ENCODE measurements at places on chromosomes 2 and 18.

DNA sequence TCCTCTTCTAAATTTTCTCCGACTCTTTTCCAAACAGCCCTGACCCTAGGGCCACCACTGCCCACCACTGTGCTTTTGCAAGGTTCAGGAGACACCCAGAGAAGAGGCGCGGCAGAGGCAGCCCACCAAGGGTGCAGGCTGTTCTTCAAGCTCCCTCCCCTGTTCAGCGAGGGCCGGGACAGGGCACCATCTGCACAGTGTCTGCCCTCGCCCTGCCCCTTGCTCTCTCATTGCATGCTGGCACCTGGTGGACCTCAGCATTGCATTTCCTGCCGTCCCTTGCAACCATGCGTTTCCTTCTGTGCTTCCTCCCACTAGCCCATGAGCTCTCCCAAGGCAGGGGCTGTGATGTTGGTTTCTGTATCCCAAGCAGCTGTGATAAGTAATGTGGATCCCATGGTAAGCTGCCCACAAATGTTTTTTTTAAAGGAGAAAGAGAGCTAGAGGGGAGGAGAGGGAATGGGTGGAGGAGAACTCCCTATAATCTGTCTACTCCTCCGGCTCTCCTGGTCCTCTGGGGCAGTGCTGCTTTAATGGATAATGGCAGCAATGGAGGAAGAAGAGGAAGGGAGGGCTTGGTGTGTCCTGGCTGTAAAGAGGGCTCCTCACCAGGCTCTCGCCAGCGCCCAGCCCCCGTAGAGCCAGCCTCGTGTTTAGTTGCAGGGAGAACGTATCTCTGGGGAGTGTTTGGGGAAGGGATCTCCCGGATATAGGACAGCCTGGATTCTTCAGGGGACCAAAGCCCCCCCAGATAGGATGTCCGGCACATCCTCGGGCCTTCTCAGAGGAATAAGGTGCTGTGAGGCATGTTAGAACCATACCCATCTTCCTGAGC lies 15.6 kb upstream of the YWHAQ start:
- no peak for DNase-seq

DNA sequence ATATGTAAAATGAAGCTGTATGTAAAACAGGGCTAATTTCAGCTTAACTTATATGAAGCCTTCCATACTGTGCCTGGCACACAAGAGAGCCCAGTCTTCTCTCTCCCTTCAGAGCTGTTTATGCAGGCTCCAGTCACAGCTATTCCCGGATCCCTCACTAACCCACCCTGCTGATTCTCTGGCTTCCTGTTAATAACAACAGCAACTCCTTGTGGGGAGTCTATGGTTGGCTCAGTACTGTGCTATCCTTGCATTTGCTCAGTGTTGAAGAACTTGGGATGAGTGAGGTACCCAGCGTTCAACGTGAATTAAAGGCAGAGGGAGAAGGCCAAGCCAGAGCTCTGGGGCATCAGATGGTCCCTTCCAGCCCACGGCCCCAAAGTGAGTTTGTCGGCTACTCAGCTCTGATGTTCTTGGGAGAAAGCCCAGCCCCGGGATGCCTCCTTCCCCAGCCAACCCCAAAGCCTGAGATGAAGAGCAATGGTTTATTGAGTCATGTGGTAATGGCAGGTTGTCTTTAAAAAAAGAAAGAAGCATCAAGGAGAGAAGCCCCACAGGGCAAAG lies 43.2 kb downstream of the PSD4 start:
- no peak for DNase-seq

DNA sequence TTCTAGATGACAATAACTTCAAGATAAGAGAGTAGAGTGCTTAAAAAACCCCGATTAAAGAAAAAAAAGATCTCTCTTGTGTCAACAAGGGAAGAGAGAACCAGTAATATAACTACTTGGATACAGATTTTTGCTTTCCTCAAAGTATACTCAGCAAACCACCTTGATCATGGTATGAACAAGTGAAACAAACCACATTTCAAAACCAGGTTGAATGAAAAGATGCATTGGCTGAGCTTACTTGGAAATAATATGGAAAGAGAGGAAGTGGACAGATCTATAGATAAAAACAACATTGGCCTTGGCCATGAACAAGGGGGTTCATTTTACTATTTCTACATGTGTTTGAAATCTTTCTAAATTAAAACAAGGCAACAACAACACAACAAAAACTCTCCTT lies 50.1 kb downstream of the ATP8B1 start:
- no peak for DNase-seq

GRCh38 chr2:224448236-224448635 lies 46.3 kb upstream of the FAM124B start:
- DNase-seq: no peak

DNA sequence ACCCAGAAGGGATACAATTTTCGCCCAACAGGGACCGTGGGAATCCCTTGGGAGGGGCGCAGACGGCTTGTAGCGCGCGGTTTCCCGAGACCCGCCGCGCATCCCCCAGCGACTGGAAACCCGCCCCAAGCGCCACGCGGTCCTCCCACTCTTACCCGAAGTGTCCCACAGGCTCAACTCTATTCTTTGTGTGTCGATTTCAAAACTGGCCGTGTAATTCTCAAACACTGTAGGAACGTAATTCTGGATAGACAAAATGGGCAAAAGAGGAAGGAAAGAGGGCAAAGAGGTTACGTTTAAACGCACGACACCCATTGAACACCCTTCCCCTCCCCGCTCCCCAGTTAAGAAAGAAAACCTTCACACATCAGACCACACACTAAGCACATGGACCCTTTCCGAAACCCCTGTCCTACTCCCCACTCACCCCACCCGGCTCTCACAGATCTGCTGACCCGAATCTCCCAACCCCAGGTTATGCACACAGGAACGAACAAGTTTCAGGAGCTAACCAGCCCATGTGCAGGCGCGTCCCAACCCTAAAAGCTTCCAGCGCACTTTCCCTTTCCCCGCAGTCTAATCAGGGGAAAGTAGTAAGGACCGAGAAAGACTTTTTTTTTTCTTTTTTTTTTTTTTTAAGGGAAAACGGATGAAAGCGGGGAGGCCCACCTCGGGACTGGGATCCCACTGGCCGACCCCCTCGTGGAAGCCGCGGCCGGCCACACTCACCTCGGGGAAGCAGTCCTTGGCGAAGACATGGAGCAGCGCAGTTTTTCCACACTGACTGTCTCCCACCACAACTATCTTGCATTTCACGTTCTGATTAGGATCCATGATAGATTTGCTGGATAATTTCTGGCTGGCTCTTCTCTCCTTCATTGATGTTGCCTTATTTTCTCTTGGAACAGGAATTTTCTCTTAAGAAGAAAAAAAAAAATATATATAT lies 655 bp downstream of the RND3 start:
- no peak for DNase-seq

- DNase-seq: no peak
These were observed 177.2 kb downstream of the NEDD4L start for GRCh38 chr18:58221060-58221725.

DNA sequence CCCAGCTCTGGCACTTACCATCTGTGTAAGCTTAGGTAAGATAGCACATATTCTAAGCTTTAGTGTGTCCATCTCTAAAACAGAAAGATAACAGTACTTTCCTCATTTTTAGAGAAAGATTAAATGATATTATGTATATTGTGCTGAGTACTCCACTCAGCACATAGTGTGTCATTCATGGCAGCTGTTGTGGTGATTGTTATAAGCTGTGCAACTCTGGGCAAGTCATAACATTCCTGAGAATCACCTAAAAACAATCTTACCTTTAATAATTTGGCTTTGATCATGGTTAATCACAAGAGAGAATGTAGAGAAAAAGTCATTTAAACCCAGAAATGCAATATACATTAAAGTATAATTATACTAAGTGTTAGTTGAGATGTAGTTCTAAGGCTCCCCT lies 391.5 kb downstream of the GALNT13 start:
- no peak for DNase-seq

- DNase-seq: no peak
These were observed 76.9 kb downstream of the CLHC1 start for GRCh38 chr2:55155206-55155605.

- no peak for DNase-seq
These were observed 74.4 kb downstream of the UBE2E3 start for GRCh38 chr2:181054843-181055242.

DNA sequence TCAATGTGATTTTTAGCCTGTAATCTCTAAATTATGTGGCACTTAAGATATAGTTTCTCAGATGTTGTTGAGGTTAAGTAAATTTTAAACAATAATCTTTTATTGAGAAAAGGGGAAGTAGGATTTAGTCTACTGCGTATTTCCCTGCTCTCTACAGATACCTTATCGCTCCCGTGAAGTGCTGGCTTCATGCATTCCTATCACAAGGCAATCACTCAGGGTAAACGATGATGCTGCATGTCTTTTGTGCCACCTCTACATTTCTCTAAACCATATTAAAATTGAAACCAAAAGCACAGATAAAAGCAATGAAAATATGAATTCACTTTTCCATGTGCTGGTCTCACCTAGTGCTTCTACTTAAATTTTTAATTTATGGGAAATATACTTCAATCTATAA lies 14.4 kb upstream of the RPE start:
- DNase-seq: no peak

GRCh38 chr2:237552908-237553307 lies 13.5 kb upstream of the PRLH start:
- DNase-seq: no peak

GRCh38 chr2:192288295-192288694 lies 93.6 kb upstream of the TMEFF2 start:
- no peak for DNase-seq

DNA sequence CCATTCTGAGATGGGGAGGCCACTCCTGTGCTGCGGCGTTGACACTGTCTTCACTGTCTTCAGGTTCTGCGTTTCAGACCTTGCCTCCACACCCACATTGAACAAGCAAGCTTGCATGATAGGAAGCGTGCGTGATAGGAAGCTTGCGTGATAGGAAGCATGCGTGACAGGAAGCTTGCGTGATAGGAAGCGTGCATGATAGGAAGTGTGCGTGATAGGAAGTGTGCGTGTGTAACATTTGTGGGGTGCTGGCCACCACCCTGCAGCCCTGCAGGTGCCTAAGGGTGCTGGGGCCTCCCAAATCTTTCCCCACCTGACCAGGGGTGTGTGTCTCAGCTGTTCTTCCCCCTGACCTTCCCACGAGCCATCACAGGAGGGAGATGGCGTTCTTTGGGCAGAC lies 25.3 kb downstream of the TSHZ1 start:
- DNase-seq: no peak

GRCh38 chr18:42901161-42901560 lies 214.3 kb downstream of the RIT2 start:
- DNase-seq: no peak

- no peak for DNase-seq
These were observed 38.3 kb upstream of the ANKRD44 start for GRCh38 chr2:197348721-197349360.

DNA sequence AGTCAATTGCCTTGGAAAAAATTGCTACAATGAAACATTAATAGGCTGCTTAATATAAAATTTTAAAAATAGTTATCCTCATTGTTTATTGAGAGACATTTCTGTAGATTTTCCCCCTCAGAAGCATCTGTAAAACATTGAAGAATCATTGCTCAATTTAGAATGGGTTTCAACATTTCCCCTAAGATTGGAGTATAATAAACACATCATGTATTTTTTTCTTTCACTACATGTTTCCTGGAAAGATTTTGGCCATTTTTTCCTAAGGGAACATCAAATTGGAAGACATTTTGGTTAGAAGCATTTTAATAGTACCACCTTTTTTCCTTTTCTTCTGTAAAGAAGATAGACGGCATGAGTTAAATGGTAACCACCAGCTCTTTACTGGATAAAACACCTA lies 443.2 kb upstream of the SPHKAP start:
- DNase-seq: no peak

DNA sequence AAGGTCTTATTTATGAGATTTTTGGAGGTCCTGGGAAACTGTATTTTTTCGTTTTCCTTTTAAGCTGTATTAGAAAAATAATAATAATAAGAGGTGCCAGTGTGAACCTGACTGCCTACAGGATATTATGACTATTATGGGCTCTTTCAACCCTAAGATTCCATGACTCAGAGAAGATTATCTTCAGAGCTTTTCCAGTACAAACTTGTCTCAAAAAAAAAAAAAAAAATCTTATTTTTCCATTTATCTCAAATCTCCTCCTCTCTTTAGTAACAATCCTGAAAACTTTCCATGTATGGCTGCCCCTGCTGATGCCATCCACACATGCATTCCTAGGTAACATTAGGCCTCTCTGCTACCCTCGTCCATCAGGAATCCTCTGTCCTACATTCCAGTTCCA lies 36.7 kb upstream of the RPE start:
- no peak for DNase-seq

DNA sequence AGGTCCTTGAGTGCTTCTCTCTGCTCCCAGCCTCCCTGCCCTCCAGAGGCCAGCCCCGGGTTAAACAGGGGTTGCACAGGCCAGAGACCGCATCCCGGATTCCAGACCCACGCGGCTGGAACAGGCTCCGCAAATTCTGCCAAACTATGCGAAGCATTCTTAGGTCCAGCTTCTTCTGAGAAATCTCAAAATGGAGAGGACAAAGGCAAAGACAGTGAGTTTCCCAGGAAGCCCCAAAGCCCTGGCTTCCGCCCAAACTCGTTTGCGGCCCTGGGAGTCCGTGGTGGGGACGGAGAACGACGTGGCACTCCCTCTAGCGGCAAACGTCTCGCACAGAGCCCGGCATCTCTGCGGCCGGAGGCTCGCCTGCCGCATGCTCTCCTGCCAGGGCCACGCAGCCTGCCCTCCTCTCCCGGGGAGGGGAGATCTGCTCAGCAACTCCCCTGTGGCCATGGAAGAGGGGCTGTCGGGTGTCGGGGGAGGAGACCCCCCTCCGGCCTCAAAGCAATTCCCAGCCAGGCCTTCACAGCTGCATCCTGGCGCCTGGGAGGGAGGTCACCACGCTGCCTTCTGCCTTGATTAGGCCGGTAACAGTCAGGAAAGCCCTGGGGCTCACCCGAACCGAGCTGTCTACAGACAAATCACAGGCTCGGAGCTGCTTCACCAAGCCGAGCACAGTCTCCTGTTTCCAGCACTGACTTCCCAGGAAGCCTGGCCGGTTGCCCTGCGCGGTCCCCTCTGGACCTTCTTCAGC lies 33.4 kb upstream of the KLHL29 start:
- no peak for DNase-seq

DNA sequence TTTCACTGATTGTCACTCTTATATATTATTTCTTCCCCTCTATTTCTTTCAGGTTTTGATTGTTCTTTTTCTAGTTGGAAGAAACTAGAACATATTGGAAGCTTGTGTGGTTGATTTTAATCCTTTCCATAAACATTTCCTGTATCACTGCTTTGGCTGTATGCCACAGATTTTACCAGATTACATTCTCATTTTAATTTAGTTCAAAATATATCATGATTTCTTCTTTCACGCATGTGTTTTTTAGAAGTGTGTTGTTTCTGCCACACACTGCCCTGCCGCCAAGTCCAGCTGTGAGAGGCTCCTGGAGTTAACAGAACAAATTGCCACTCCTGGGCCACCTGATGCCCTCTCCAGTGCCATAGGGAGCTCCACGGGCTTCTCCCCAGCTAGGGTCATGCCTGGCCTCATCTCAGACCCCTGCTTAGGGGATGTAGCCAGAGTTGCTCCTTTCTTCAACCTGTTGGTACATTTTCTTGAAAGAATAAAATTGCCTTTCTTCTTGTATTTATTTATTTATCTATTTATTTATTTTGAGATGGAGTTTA lies 206.2 kb upstream of the COPS8 start:
- no peak for DNase-seq

- DNase-seq: no peak
These were observed 1.4 kb downstream of the CAD start for GRCh38 chr2:27218614-27219013.

GRCh38 chr2:68316111-68316510 lies 3.6 kb downstream of the CNRIP1 start:
- no peak for DNase-seq

Measured in stimulated activated CD4-positive, alpha-beta T cell treated with anti-CD3 and anti-CD28 coated beads, Interleukin-15, amount 100 ng/mL, for 1 hour (primary cell).